ENCODE measurements at places on chromosomes 6 and 20.

DNA sequence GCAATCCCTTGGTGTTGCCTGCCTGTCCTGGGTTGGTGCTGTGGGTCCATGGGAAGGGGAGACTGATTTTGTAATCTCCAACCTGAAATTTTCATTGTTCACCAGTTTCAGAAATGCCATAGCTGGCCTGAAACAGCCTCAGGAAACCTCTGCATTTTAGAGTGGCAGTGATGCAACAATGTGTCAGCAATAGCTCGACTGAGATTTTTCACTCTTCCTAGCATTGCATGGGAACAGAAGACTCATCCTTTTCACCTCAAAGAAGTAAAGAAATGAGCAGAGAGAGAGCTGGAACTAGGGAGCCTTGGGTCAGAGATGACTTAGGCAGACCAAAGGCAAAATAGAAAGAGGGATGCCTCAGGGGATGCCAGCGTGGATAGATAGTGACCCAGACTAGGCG lies 23.7 kb upstream of the TMEM14A start:
- DNase-seq = no peak

DNA sequence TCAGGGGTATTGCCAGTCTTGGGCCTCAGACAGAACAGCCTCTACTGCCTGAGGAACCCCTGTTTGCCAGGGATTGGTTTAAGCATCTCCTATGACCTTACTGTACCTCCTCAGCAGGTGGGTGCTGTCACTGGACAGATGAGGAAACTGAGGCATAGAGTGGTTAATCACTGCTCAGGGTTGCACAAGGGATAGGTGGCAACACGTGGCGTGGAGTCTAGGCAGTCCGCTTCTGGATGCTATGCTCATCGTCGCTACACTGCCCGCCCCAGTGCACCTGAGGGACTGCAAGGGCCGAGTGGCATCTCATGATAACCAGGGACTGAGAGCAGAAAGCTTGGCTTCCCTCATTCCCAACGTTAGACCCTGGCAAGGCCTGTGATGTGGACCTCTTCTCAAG lies 101.8 kb upstream of the SULF2 start:
- no peak for DNase-seq

- DNase-seq = no peak
These were observed 13.1 kb upstream of the NT5DC1 start for GRCh38 chr6:116087437-116088027.

DNA sequence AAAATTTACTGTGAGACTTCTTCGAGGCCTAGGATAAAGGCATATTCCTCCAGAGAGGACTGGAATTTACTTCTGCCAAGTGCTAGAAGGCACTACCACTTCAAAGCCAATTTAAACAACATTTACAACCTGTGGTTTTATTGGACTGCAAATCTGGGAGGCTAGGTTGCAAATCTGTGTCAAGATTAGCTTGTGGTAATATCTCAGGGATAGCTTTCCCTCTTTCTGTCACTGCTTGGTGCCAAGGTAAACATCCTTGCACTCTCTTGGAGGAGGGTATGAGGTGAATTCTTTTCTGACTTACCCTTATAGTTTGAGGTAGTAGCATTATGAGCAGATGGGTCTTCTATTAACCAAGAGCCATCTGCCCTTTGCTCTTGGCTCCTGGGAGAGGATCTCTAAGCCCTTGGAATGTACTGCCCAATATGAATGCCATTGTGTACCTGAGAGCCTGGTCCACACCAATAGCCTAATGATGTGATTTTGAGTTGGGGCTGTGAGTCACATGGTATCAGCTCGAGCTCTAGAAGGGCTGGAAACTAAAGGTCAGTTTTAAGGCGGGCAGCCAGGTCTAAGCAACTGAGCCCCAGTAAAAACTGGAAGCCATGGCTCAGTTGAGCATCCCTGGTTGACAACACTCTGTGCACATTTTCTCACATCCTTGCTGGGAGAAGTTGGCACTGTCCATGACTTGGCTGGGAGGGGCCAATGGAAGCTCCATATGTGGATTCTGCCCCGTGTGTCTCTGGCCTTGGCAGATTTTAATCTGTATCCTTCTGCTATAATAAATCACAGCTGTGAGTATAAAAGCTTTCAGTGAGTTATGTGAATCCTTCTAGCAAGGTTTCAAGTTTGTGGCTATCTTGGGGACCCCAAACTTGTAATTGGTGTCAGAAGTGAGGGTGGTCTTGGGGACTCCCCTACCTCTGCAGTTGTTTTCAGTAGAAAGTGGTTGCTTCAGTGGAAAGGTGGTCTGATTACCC lies 188.1 kb downstream of the UBE3D start:
- no peak for DNase-seq

DNA sequence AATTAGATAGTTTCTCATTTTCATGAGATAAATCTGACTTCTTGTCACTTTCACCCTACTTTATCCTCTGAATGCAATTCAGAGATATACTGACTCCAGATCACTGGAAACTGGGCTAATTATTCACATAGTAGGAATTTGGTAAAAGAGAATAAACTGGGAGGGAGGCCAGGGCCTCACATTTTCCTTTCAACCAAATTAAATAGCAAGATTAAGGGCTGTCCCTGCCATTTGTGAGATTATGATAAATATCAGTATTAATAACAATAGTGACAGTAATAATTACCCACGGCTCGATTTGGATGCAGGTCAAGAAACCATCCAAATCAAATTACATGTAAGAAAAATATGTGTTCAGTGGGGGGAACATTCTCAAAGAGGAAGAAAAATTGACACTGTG lies 140.5 kb downstream of the CD83 start:
- no peak for DNase-seq

DNA sequence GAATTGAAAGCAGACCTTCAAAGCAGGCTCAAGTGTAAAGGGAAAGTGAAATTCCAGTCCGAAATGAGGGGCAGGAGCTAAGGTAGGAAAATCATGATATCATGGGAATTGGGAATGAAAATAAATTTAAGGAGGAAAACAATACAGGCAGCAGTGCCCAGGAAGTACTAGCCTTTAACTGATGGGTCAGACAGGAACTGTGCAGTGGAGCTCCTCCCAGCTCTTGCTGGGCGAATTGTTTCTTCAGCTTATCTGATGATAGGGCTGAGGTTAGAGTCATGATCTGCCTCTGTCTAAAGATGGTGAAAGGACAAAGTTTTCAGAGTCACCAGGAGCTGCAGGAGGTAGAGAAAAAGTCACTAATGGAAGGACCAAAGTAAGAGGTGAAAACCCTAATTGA lies 457.9 kb upstream of the PTCHD4 start:
- no peak for DNase-seq

DNA sequence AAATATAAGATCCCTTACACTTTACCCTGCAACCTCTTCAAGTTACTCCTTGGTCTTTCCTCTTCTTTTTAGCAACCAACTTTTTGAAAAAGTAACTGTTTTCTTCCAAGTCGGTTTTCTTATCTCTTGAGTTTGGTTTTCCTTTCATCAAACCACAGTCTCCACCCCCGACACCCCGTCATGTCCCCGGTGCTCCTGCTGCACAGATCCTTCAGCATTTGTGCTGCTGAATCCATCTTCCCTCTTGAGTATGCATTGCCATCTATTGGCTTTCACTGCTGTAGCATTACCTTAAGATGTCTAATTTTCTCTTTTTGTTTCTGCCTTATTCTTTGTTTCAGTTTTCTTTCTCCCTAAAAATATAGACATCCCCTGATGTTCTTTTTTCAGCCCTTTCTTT lies 11.9 kb upstream of the TNFRSF21 start:
- no peak for DNase-seq

DNA sequence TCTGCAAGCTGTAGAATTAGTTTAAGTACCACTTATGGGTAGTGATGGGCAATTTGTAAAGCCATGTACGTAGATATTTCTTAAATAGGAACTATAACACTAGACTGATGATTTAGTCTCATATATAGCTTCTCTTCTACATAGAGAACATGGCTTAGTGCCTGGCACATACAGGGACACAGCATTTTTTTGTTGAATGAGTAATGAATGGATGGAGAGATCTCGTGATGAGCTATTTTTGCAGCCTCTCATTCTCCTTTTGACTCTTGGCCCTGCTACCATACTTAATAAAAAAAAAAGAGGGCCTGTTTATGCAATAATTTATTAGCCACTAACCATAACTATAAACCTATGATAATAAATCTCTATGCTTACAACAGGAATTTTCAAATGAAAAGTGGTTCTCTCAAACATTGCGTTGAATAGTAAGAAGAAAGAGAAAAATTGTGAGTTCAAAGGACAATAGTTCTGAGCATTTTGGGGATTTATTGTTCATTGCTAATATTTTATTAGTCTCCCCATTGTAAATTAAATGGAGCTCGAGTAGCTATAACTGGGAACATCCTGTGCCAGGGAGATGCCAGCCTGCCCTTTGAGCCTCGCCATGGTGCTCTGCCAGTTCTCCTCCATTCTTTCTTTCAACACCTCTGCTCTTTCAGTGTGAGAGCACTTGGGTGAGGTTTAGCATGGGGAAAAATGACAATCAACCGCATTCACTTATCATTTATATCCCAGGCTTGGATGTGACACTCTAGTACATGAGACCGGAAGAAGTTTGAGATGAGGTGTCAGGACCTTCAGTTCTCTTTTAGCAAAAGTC lies 14.7 kb upstream of the RCAN2 start:
- no peak for DNase-seq

DNA sequence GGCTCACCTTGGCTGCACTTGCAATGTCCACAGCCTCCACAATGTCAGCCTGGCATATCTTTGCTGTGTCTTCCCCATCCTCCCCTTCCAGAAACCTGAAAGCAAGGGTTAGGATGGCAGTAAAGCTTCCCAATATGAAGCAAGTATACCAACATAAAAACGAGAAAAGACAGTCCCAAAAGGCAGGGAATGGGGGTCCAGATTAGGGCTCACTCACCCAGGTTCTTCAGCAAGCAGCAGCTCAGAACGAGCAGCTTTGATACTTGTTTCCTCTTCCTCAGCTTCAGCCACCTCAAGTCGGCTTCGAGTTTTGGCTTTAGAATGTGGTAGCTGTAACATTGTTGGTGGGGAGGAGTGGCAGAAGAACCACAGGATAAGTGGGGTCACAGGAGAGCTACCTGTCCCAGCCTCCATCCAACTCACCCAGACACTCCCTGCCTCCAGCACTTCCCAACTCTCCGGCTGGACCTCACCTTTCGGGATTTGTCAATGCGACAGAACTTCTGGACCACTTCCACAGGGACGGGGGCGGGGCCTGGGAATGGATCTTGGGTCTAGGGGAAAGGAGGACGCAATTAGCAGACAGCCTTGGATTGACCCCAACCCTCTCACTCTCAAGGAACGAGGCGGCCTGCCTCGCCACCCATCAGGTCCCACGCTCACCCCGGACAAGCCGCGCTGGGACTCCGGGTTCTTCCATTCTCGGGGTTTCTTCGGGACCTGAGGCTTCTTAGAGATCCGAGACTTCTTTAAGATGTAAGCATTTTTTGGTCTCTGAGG lies 708 bp downstream of the WDR46 start:
- DNase-seq = no peak

GRCh38 chr20:32070690-32071213 lies 18.7 kb downstream of the HCK start:
- DNase-seq = no peak

- DNase-seq = no peak
These were observed 49.9 kb upstream of the RANBP9 start for GRCh38 chr6:13761361-13762036.

- DNase-seq = no peak
These were observed 166.6 kb upstream of the SOX4 start for GRCh38 chr6:21426841-21427490.

DNA sequence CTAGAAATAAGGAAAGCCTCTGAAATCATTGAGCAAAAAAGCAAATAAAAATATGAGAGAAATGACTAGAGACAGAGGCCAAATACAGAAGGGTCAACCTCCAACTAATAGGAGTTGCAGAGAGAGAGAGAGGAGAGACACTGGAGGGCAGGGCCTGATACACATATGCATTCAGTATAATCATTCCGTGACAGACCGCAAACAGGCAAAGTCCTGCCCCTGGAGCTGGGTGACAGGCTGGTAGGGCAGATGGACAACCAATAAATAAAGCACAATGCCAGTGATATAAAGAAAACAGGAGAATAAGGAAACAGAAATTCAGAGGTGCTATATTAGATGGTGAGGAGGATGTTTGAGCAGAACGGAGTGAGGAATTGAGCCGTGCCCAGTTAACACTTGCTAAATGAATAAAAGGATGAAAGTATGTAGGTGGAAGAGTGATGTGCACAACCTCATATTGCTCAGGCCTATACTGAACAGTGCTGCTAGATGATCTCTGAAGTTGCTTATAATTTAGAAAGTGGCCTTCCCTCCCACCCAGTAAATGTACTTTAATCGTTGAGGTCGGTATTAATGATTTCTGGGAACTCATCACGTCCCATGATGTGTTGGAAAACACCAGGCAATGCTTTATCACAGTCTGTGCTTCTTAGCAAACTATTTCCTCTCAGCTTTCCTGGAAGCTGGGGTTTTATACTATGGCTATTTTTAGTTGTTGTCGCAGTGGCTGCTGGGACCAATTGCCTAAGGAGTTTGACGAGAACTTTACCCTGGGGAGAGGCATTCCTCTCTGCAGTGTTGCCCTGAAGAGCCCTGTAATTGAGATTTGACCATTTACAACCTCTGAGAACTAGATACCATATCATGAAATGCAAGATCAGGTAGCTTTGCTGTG lies 37.6 kb upstream of the CLIC5 start:
- DNase-seq = no peak

DNA sequence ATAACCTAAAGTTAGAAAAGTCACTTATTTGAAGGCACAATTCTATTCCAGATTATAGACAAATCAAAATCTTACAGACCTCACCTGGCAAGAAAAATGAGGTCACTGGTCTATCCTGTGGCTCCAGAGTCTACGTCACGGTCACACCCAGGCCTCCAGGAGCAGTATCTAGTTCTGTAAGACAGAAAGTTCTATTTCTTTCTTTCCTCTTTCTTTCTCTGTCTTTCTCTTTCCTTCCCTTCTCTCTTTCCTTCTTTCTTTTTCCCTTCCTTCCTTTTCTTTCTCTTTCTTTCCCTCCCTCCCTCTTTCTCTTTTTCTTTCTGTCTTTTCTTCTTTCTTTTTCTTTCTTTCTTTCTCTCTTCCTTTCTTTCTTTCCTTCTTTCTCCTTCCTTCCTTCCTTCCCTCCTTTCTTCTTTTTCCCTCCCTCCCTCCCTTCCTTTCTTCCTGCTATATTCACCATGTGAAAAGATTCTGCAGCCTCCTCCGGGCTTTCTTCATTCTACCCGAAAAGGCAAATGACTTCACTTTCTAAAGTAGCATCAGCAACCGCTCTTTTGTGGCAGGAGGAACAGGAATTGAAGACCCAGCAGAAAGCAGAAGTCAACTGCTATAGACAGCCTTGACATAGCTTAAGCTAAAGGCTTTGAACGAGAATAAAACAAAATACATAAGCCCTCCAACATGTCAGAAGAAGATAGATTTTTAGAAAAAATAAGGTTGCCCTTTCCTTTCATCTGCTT lies 83.9 kb upstream of the SIRPG start:
- no peak for DNase-seq

GRCh38 chr6:20412682-20413073 lies 11.0 kb downstream of the E2F3 start:
- no peak for DNase-seq

GRCh38 chr20:23508449-23509229 lies 17.7 kb downstream of the CST8 start:
- DNase-seq = no peak

DNA sequence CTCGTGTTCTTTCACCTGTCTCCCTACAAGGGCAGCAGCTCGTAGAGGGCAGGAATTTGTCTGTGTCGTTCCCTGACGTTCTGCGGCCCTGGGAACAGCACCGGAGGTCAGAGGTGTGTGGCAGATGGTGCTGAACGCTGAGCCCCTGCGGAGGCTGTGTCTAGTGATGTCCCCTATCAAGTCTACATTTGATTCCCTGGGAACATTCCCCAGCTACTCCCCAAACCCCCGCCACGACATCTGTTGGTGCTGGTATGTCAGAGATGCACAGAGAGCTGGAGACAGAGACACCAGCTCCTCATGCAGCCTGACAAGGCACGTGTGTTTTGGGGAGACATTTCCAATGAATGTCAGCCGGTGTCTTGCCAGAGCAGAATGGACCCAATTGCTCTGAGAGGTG lies 7.7 kb downstream of the PMEPA1 start:
- no peak for DNase-seq
